C1 segment of cervical spinal cord (tissue), 14 donors: ENCODE measurements at places on chromosomes 2 and 18.

GRCh38 chr18:22169889-22170420 lies 566 bp downstream of the GATA6 start:
- no peak for DNase-seq

DNA sequence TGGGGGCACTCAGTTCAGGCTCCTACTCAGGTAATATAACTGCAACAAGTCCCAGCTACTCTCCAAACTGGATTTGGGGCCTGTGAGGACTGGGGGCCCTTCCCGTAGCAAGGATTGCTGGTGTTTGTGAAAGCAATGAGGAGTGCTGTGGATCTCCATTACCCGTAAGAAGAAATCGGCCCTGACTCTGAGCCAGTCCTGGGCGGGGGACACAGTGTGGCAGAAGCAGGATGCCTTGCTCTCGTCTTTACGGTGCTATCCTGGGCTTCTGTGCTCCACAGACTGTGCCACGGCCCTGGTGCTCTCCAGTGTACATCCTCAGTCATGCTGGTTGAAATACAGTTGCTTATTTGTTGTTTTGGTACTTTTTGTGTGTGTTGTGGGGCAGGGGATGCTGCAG lies 172.9 kb downstream of the NDUFA10 start:
- no peak for DNase-seq

DNA sequence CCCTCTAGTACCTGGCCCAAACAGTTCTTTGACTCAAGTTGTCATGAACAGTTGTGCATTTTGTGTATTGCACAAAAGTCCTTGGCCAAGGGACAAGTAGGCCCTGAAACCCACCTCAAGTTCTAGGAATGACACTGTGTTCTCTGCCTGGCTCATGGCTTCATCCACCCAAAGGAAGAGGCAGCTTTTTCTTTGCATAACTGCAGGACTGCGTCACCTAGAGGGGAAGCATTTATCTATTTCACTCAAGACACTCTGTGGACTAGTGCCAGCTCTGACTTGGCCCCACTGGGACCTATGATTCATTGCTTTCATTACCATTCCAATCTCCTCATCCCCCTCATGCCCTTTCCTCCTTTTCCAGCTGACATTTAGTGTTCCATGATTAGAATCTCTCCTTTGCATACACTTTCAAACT lies 119.3 kb upstream of the SIX2 start:
- no peak for DNase-seq

GRCh38 chr2:53786705-53787613 lies at the start of the genes ASB3 and ERLEC1:
Gene ASB3, minus strand, starts transcription at chr2:53786953. Its CDS starts 21,381 bp downstream, at chr2:53765572.
Gene ERLEC1, plus strand, starts transcription at chr2:53787044. Its CDS starts 167 bp downstream, at chr2:53787211.
- DNase-seq, result peak; percentile 57

DNA sequence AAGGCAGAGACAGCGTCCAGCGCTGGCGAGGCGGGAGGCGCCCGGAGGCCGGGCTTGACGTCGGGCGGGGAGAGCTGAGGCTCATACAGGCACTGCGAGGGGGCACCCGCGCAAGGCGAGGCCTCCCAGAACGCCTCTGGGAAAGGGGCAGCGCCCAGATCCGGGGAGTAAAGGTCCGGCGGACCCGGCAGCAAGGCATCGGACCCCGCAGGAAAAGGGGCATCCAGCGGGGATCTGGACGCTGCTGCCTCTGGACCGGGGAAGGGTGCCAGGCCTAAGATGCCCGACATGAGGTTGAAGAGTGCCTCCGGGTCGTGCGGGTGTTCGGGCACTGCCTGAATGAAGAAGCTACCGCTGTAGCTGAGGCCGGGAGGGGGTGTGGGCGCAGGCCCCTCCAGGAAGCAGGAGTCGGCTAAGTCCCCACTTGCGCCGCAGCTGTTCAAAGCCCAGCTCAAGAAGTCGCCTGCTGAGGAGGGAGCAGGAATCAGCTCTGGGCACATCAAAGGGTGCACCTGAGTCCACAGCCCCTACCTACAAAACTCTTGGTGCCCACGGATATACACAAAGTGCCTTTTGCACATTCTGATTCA lies 937 bp downstream of the EGR4 start:
- no peak for DNase-seq

GRCh38 chr18:75496151-75496550 lies 68.6 kb upstream of the SMIM21 start:
- no peak for DNase-seq

DNA sequence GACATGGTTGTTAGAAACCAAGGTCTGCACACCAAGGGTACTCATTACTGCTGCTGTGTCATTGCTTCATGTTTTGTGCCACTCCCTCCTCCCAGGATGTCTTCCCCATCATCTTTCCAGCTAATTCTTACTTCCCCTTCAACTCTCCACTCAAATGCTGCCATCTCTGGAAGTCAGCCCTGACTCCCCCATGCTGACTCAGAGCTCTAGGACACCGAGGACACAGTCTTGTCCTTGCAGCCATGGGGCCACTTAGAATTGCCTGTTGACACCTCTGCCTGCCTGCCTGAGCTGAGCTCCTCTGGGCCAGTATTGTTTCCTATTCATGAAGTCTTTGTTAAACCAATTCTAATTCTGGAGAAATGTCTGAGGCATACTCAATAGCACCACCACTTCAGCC lies 100.2 kb downstream of the GYPC start:
- DNase-seq, result no peak

GRCh38 chr2:164675027-164675426 lies 53.7 kb upstream of the GRB14 start:
- DNase-seq, result no peak

DNA sequence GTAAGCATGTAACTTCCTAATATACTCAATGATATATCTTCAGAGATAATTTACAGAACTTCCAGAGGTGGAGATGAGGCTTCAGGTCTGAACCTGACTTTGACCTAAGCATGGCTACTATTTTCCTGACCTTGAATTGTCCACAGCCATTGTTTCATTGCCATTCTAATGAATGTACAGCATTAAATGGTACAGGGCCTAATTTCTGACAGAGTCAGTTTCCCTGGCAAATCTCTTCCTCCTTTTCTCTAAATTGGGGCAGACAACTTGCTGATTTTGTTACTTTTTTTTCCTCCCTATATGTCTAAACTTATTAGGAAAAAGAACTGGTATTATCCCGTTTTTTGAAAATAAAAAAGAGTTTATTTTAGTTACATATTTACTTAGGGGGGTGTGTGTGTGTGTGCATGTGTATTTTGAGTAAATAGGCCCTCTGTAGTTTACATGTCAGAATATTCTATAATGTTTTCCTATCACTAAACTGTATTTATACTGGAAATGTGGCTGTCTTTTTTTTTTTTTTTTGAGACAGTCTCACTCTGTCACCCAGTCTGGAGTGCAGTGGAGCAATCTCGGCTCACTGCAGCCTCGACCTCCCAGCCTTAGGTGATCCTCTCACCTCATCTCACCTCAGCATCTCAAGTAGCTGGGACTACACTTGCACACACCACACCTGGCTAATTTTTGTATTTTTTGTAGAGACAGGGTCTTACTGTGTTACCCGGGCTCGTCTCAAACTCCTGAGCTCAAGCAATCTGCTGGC lies 43.3 kb upstream of the SCN9A start:
- DNase-seq, result no peak

- DNase-seq, result no peak
Observed at GRCh38 chr2:241496904-241497877, 11.2 kb downstream of the STK25 start.

- DNase-seq, result no peak
Observed at GRCh38 chr2:65144571-65144970, 14.7 kb upstream of the RAB1A start.

DNA sequence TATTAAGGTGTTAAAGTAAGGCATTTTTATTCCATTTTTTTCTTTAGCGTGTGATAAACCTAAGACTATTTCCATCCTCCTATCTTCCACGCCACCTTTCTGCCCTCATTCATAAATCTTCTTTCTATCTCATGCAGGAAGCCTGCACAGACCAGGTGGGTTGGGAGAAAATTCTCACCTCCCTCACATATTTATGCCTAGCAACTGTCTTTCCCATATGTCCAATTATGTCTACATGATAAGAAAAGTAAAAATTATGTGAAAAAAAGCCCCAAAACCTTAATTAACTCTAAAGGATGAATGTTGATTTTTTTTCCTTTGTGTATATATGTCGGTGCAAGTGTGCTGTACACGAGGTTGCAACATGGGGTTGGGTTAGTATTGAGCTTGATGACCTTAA lies 225.6 kb upstream of the GCFC2 start:
- no peak for DNase-seq
